Effector memory CD8-positive, alpha-beta T cell (primary cell): ENCODE measurements at places on chromosomes 2 and 18.

- DNase-seq, result no peak
Observed at GRCh38 chr2:134238371-134238770, 15.5 kb upstream of the MGAT5 start.

GRCh38 chr2:174728096-174728495, 36.2 kb downstream of the CHRNA1 start:
- DNase-seq, result no peak

- no peak for DNase-seq
Observed at GRCh38 chr2:48279344-48280090, 250.4 kb upstream of the STON1 start.

GRCh38 chr2:126839796-126840195, 58.9 kb upstream of the TEX51 start:
- DNase-seq, result no peak

- no peak for DNase-seq
Observed at GRCh38 chr2:226849349-226849748, 13.5 kb downstream of the RHBDD1 start.

GRCh38 chr2:73291461-73292315, 1.7 kb downstream of the EGR4 start:
- DNase-seq, result no peak

- peak; percentile 72 for DNase-seq
Observed at GRCh38 chr18:45879681-45880655, 54.5 kb downstream of the SIGLEC15 start.

GRCh38 chr2:134167015-134167414, 86.9 kb upstream of the MGAT5 start:
- DNase-seq, result no peak

- DNase-seq, result no peak
Observed at GRCh38 chr2:11097038-11097720, 58.1 kb upstream of the SLC66A3 start.

GRCh38 chr2:152560166-152560565, 157.1 kb downstream of the PRPF40A start:
- DNase-seq, result no peak

DNA sequence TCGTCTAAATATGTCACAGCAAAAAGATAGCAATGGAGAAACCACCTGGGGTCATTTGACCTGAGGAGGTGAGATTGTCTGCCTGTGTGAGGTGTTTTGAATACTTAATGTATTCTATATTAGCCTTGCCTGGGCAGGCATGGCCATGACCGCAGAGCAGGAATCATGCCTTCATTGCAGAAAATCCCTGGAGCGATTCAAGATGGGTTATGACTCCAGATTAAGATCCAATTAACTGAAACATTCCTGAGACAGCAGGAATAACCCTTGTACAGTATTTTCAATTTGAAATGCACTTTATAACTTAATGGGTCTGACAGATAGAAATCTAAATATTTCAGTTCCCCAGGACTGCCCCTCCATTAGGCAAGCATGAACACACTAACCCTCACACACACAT, 227.3 kb upstream of the RAB6C start:
- DNase-seq, result no peak

GRCh38 chr18:3209859-3210569, 9.8 kb downstream of the MYOM1 start:
- DNase-seq, result no peak

GRCh38 chr2:236352761-236353593, 88.8 kb upstream of the ASB18 start:
- peak; percentile 35 for DNase-seq

- DNase-seq, result no peak
Observed at GRCh38 chr2:77778917-77779316, 256.7 kb upstream of the LRRTM4 start.

DNA sequence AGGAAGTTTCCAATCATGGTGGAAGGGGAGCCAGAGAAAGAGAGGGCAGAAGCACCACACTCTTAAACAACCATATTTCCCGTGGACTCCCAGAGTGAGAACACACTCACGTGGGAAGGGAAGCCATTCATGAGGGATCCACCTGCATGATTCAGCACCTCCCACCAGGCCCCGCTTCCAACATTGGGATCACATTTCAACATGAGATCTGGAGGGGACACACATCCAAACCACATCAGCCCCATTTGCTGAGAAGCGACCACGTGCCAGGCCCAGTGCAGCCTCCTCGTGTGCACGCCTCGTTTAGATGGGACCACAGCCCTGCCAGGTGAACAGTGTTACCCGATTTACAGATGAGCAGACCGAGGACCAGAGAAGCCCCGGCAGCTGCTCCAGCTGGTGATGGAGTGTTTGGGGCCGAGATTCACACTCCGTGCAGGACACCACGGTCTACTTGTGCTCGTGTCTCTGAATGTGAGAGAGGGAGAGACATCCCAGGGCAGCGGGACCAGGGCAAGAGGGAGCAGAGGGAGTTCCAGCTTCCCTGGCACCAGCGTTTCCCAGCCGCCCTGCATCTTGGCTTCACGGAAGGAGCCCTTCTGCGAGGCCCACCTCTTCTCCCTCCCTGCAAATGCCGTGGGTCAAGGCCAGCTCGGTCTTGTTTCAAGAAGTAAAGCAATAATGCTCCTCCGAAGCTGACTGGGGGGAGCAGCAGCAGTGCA, 76.9 kb upstream of the ODC1 start:
- DNase-seq, result no peak

DNA sequence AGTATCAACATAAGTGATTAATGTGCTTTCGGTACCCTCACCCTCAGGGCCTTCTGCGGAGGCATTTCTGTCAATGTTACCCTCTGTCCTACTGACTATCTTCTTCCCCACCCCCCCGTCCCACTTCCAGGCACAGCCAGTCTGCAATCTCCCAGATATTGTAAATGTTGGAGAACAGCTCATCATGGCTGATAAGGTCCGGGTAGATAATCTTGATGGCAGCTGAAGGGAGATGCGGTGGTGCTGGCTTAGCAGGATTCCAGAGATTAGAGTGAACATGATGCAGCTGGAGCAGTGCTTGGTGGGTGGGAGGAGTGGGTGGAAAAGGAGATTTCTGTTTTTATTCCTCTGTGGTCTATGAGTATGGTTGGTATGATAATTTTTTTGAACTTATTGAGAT, 15.5 kb downstream of the GTF2A1L start:
- no peak for DNase-seq

DNA sequence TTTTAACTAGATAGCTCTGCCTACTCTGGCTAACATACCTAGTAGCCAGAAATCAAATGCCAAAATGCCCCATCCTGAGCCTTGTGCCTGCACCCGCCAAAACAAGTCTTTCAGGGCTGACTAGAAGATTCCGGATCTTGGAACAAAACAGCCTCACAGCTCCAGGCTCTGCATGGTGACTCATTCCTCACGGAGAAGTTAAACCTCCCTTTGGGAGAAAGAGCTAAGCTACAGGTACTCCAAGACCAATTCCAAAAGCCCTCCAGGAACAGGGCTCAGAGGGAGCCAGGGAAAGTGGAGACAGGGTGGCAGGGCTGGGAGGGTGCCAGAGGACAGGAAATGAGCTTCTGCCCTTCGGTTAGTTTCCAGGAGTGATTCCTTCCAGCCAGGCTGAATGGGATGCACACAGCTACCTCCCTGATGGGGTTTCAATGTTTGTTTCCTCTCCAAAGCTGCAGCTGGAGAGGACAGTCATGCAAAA, 295.6 kb downstream of the TNS1 start:
- DNase-seq, result no peak

DNA sequence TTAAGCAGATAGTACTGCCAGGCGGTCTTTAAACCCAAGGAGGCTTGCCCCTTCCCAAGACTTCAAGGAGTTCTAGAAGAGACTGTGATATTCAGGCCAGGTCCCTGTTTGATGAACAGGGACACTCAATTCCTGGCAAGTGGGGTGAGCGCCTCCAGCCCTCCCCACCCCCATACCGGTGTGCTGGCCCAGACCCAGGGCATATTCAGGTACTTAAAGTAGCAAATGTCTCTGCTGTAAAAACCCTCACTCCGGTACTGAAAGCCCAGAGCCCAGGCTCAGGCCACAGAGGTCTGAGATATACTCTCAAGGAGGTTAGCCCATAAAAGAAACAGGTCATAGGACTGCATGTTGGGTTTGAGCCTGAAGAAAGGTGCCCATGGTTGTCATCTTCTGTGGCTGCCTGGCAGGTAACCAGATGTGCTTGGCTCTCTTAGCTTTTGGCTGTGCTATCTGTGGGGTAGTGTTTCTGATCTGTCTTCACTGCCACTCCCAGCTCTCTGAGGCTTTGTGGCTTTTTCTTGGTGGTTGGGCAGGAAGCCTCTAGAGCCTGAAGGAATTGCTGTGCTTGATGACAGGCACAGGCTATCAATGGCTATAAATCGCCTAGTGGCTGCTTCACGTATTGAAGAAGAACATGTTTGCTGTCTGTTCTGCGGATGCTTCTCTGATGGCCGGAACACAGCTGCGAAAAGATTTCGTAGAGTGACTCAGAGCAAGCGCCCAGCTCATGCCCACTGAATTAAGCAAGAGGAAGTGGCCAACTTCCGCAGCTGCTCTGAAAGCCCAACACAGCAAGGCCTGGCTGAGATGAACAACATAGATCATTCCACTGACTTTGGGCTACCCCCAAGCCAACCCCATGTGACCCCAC, 63.3 kb upstream of the ALPP start:
- DNase-seq, result peak; percentile 65

DNA sequence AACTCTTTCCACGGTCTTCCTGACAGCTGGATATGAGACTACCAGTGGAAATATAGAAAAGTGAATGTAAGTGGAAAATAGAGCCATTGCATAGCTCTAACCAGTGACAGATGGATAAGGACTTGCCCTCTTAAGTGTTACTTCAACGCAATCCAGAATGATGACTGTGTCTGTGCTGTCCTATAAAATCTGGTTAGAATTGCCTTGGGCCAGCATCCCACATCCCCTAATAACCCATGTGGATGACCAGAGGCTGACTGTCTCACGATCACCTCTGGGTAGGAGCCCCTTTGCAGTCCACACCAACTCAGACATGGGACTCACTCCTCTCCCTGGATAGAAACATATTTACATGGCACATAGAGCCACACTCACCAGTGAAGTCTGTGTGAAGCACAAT, 186.6 kb downstream of the C1D start:
- no peak for DNase-seq

DNA sequence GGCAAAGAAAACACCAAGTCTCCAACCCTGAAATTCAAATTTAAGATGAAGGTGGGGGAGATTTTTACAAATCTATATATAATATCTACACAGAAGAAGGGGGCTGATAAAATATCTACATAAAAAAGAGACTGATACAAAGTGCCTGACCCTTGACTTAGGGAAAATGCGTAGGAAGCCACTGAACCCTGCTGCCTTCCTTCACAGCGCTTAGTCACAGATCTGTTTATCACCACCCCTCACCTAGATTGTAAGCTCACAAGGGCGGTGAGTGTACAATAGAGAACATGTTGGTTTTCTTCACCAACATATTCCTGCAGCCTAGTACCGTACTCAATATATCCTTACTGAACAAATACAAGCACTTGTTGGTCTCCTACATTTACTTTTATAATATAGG, 54.3 kb downstream of the NOL10 start:
- DNase-seq, result no peak

- no peak for DNase-seq
Observed at GRCh38 chr2:230758566-230759480, 46.2 kb downstream of the CAB39 start.

DNA sequence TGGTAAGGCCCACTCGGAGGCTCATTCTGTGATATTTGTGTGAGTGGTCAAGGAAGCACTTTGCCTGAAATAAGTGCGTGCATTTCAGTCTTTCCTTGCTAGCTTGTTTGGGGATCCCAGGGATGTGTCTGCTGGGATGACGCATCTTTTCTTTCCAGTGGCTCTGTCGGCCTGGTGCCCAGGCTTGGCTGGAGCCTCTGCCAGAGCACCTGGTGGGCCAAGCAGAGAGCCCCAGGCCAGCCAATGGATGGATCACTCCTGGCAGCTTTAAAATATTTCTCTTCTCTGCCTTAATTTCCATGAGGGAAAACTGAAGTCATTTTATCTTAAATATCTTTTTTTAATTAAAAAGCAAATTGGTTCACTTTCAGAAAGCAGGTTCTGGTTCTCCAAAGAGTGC, 501.8 kb upstream of the HS6ST1 start:
- no peak for DNase-seq

GRCh38 chr2:222904557-222905258, 43.9 kb downstream of the ACSL3 start:
- no peak for DNase-seq

GRCh38 chr18:12748671-12749070, 45.8 kb downstream of the PSMG2 start:
- no peak for DNase-seq

GRCh38 chr2:128358941-128359731, 40.5 kb upstream of the HS6ST1 start:
- DNase-seq, result no peak

DNA sequence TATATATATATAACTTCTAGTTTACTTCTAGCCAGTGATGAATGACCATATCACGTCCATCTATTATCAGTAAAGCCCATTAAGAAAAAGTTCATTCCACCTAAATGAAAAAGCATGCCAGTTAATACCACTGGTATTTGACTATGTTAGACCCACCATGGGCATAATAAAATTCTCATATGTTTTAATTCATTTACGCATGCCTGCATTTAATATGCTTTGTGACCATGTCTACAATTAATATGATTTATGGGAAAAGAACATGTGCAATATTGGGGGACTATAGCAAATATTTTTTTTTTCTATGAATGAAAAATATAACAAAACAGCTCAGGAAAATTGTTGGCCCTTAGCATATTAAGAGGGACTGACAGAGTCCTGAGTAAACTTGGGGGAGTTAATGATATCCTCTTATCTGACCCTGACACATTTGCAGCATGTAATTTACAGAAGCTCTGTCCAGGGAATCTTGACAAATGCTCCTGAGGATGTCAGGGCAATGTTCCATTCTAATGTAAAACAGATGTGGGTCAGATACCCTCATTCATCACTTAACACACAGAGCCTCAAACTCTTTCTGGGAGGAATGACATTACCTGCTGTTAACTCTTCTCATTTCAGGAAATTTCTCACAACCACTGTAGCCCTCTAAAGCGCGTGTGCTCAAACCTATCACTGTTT, 90.6 kb downstream of the PAX3 start:
- DNase-seq, result no peak

- DNase-seq, result no peak
Observed at GRCh38 chr2:53527056-53527455, 240.5 kb upstream of the CHAC2 start.
